ENCODE measurements at places on chromosomes 16 and 17.

GRCh38 chr17:13981881-13982280, 87.4 kb upstream of the COX10 start:
- no peak for DNase-seq

- DNase-seq, result no peak
Observed at GRCh38 chr17:975371-975915, 4.1 kb downstream of the NXN start.

DNA sequence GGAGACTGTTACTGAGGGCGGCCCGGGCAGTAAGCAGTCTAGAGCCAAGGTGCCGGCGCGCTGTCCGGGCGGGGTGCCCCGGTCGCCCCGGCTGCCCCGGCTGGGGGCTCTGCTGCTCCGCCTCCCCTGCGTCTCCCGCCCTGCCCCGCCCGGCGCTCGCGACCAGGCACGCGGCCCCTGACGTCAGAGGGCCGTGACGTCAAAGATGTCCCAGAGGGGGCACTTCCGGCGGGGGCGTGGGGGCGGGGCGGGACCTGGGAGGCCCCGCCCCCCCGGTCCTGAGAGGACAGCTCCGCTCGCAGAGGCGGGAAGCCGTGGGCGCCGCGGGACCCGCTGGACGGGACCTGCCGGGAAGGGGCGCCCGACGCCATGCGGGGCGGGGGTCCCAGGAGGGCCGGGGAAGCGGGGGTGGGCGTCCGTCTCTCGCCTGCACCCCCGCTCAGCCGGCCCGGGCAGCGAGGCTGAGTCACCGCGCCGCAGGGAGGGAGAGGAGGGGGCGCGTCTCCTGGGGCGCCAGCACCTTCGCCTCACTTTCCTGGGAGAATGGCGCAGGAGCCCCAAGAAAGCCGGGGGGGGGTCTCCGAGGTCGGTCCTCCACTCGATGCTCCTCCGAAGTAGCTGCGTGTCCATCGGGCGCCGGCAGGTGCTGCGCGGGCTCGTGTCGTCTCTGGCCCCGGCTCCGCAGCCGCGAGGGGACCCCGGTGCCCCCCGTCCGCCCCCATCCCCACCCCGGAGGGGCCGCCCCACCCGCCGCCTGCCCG, 4.4 kb upstream of the HIC1 start:
- no peak for DNase-seq

DNA sequence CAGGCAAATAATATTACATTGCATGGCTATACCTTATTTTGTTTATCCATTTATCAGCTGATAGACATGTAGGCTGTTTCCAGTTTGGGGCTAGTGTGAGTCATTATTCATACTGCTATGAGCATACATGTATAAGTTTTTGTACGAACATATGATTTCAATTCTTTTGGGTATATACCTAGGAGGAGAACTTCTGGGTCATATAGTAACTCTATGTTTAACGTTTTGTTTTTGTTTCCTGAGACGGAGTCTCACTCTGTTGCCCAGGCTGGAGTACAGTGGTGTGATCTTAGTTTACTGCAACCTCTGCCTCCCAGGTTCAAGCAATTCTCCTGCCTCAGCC, 2.4 kb upstream of the ITGAL start:
- DNase-seq, result no peak

DNA sequence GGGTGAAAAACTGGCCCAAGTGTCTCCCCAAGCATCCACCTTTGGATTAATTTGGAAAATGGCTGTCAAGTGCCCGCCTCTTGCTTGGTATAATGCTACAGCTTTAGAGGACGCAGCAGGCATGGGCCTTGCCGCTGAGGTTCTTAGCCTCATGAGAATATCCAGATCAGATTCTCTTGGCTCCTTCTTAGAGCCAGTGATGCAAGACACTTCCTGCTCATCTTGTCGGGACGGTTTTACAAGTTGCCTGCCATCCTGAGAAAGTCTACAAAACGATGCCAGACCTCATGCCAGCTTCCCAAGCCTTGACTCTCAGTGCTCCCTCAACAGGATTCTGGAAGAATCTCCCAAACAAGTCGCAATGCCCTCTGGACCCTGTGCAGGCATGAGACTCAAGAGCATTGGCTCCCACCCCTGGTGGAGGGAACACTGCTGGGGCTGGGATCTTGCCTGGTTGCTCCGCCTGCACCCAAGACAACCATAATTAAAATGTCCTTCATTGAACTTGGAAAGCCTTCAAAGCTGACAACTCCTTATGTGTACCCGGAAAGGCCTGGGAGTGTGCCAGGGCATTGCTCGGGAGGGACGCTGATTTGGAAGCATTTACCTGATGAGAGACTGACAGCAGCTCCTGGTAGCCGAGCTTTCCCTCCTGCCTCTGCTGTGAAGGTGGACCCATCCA, 25.8 kb upstream of the STH start:
- no peak for DNase-seq

DNA sequence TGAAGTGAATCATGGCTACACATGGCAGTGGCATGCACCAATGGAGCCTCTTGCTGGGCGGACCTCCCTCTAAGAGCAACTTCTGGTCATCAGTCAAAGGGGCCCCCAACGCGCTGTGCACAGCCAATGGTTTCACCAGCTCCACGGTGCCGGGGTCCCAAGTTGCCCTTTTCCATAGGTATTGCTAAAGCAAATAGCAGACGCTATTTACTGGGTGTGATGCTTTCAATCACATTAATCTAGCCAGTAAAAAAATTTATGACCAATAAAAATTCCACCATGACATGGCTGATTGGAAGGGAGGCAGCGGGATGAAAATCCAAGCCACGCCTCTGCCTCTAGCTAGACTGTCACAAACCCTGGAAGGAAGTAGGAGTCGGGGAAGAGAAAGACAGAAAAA, 680.3 kb upstream of the SOX9 start:
- no peak for DNase-seq

DNA sequence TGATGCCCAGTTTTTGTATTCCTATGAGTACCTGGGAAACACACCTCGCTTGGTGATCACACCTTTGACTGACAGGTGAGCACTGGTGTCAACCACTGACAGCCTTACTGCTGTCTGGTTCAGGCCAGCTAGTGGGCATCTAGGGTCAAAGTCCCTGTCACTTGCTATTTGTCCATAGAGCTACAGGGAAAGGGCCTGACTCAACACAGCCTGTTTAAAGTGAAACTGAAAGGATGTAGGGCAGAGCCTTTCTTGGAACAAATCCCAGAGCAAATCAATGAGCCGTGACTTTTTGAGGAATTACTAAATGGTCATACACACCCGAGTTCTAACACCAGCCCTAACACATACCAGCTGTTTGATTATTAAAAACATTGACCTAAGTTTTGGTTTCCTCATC, 106.8 kb downstream of the DNAH9 start:
- DNase-seq, result no peak

GRCh38 chr16:52553322-52553721, 6.4 kb upstream of the TOX3 start:
- DNase-seq, result no peak

DNA sequence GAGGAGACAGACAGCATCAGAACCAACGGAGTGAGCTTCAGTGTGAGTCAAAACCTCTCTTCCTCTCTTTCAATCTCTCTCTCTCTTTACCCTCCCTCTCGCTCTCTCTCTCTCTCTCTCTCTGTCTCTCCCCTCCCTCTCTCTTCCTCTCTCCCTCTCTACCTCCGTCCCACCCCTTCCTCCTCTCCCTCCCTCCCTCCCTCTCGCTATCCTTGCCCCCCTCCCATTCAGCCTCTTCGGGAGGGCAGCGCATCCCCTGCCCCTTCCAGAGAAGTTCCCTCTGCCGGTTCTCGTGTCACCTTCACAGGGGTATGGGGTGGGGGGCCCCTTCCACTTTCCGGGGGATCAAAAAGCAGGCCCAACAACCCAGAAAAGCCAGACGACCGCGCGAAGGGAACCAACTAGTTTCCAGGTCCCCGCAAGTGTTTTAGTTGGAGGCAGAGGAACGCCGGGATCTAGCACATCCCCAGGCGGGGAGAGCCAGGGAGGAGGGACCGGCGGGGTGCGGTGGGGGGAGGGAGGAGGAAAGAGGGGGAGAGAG, 28.9 kb upstream of the RBFOX1 start:
- no peak for DNase-seq

- no peak for DNase-seq
Observed at GRCh38 chr17:57946798-57947358, 8.3 kb downstream of the CUEDC1 start.

GRCh38 chr17:42378959-42379594, 9.2 kb downstream of the STAT3 start:
- no peak for DNase-seq

DNA sequence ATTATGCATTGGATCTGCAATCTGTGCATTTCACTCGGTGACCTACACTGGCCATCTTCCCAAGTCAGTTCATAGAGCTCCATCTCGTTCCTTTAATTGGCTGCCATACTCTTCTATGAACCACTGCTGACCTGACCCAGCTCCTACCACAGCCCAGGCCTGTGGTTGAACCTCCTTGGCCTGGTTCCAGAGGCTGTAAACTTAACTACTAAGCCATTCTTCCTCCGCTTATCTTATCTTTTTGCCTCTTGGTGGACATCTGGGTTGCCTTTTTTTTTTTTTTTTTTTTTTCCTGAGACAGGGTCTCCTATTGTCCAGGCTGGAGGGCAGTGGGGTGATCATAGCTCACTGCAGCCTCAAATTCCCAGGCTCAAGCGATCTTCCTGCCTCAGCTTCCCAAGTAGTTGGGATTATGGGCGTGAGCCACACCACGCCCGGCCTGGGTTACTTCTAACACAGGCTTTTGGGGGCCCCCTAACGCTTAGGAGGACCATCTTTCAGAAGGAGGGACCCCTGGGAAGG, 18.3 kb downstream of the COQ7 start:
- no peak for DNase-seq

GRCh38 chr17:69594641-69595040, 180.1 kb downstream of the MAP2K6 start:
- DNase-seq, result no peak

DNA sequence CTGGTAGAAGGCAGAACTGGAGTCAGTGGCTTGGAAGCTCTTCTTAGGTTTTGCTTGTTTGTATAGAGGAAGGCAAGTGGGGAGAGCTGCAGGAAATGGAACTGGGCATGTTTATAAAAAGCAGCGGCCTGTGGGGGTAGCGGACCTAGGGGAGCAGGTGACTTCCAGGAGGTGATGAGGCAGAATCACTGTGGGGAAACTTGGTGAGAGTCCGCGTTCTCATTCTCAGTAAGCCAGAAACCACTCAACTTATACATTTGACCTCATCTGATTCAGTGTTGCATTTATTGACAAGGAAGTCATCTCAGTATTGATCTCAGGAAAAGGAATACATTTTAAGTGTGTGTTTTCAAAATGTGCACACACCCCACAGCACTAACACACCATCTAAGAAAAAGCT, 299.8 kb downstream of the CNTNAP4 start:
- no peak for DNase-seq
